ENCODE measurements at places on chromosomes 7 and 10.

DNA sequence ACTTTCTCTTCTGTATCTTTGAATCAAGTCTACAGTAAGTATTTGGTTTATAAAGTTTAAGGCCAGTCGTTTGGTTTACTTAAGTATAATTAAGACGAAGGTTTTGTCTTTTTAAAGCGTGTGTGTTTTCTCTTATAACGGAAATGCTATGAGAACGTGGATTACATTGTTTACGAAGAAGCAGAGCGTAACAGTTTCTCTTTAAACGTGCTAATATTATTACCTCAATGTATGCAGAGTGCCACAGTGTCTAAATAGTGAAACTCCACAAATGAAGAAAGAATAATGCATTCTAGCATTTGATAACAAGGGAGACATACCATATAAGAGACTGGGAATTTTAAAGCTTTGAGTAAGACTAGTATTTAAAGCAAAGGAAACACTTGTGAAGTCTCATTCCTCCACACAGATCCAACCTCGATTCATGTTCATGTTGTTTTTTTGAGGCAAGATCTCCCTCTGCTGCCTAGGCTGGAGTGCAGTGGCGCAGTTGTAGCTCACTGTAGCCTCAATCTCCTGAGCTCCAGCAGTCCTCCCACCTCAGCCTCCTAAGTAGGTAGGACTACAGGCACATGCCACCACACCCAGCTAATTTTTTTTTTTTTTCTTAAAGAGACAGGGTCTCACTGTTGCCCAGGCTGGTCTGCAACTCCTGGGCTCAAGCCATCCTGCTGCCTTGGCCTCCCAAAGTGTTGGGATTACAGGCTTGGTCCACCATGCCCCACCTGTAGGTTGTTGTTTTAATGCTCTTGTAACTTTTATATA, 75.1 kb downstream of the ANKRD61 start:
- no peak for DNase-seq

DNA sequence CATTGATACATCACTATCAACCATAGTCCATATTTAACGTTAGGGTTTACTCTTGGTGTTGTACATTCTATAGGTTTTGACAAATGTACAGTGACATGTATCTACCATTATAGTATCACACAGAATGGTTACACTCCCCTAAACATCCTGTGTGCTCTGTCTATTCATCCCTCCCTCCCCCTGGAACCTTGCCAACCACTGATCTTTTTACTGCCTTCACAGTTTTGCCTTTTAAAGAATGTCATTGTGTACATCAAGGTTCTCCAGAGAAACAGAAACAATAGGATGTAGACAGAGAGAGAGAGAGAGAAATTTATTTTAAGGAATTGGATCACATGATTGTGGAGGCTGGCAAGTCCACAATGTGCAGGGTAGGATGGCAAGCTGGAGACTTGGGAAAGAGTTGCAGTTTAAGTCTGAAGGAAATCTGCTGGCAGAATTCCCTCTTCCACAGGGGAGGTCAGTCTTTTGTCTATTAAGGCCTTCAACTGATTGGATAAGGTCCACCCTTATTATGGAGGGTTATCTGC, 45.1 kb upstream of the CCNJ start:
- DNase-seq: no peak

DNA sequence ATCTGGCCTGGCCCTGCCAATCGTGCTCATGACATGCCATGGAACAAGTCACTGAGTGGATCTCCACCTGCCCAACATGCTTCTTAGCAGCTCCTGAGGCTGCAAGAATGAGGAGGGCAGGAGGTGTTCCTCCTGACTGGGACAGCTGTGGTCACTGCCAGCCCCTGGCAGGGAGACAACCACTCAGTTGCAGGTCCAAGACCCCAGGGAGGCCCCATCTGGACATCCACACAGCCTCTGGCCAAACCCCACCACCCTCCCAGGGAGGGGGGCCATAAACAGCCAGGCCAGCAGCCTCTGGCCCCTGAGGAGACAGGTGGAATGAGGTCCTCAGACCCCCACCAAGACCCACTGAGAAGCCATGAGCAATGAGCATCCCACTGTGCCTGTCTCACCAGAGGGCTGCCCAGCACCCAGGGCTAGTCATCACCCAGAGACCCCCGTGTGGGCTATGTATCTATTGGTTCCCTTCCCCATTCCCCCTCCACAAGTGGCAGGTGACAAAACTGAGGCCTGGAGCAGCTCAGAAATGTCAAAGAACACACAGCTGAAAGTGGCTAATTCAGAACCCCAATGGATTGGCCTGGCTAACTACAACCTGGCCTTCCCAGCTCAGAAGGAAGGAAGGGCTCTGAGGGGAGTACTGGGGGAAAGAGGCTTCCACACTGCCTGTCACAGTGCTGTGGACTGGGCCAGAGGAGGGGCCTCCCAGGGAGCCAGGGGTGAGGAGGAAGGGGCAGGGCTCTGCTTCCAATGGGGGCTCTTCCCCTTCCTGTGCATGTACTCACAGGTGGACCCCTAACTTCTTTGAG, 3.0 kb downstream of the GPRIN2 start:
- no peak for DNase-seq

DNA sequence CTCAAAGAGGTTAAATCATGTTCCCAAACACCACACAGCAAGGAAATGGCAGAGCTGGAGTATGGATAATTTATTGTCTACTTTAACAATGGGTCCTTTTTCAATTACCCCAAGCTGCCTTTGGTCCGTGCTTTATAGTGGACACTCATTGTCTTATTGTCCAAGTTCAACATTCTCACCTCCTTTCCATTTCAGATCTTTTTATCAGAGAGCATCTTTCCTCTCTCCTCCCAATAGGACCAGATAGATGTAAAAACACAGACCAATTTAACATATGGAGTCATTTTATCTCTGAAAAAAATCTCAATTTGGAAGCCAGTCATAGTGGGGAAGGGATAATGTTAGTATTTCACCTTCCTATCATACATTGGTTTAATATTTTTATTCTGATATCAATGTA, 83.5 kb upstream of the WAC start:
- DNase-seq: no peak

- no peak for DNase-seq
These were observed 16.0 kb downstream of the FZD1 start for GRCh38 chr7:91280185-91280584.

DNA sequence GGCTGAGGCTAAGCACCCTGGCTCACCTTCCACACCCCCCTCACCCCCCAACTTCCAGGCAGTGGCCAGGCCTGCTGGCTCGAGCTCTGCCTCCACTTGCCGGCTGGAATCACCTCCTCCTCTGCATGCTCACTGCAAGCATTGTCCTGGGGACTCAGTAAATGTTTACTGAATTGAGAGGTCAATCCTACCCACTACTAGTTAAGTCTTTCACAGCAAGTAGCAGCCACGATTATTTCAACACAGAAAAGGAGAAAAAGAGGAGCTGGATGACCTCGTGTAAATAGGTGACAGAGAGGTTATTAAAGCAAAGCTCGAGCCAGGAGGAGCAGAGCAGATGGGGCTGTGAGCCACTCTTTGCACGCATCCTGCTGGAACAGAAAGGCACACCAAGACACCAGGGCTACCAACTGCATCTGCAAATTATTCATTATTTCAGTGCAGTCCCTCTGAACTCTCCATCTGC, 32.1 kb downstream of the HIPK2 start:
- DNase-seq: no peak

DNA sequence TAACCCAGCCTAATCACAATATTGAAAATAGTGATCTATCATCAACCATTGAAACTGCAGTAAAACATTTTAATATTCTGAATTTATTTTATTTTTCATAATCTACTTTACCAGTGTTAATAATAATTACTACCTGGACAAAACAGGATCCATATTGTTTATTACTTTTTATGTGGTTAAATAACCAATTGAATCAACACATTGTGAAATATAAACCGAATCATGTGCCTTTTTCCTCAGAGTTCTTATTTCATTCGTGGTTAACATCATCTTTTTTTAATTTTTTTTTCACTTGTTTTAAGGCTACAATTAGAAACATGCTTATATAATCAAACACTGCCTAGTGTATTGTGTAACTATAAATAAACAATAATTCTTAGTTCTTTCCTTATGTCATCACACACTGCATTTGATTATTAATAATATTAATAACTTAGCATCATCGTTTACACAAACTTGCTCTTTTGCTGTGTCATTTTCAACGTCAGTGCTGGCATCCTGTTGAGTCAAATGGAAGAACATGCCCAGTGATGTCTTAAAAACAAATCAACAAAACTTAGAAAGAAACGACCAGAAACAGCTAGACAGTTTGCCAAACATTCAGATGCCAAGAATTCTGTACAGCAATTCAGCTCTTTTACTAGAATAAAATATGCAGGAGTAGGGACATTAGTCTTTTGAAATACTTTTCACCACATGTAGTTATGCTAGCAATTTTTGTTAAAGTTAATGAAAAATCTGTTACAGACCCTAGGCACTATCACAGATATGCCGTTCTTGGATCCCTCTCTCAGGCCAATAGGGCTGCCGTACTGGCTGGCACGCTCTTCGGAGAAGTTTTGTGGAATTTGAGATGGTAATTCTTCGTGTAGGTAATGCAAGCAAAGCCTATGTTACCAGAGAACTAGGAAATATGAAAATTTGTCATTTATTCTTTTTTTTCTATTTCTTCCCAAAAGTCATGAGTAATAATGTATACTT, 330.4 kb upstream of the SEMA3A start:
- DNase-seq: no peak

DNA sequence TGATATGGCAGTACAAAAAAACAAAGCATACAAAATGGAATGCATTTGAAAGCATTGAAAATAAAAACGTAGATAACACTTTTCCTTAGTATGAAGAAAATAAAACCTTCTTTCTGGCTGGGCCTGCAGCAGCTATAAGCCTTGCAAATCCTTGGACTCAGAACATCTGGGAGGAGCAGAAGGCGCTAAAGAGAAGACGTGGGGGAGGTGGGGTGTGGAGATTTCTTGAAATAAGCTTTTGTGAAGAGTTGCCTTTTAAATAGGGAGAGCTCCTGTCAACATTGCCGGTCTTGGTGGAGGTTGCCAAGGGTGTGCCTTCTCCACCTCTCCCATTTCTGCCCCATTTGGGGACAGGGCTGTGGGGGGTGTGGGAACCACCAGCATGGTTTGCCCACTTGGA, 128.7 kb downstream of the TMEM178B start:
- DNase-seq: no peak

DNA sequence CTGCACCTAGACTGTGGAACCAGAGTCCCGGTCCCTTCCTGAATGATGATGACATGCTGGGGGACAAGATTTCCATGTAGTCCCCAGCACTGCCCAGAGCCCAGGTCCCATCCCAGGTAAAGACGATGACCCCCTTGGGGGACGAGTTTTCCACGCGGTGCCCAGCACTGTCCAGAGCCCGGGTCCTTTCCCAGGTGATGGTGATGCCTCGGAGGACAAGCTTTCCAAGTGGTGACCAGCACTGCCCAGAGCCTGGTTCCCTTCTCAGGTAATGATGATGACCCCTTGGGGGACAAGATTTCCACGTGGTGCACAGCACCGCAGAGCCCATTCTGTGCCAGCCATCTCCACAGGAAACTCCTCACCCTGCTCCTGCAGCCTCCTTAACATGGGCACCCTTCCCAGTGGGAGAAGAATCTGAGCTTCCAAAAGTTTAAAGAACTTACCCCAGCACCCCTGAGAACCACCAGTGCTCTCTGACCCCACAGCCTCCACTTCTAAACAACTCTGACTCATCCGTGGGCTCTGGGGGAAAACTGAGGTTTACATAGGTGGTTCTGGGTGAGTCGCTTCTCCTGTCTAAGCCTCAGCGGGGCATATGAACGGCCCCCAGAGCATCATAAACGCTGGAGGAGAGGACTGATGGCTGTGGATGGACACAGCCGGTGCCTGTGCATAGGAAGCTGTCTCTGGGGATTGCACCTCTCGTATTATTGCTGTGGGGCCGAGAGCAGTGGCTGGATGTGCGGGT, 233.2 kb downstream of the TCERG1L start:
- DNase-seq: no peak

DNA sequence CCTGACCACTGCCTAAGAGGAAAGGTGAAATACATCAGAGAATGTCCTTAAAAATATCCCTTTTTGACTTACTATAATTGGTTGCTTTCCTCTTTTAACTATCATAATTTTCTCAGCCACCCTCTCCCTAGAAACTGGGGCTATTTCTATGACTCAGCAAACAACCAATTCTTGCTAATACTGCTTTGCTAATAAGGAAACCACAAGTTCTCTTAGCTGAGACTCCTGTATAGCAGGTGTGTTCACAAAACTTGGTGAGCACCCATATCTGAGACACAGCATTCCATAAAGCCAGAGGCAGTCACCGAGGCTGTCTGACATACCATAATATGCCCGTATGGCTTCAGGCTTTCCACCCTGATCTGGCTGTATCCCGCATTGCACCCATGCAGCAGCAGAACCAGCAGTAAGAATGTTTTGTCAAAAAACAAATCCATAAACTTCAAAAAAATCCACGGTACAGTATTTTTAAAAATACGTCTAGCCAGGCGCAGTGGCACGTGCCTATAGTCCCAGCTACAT, 191.7 kb upstream of the C7orf33 start:
- no peak for DNase-seq

DNA sequence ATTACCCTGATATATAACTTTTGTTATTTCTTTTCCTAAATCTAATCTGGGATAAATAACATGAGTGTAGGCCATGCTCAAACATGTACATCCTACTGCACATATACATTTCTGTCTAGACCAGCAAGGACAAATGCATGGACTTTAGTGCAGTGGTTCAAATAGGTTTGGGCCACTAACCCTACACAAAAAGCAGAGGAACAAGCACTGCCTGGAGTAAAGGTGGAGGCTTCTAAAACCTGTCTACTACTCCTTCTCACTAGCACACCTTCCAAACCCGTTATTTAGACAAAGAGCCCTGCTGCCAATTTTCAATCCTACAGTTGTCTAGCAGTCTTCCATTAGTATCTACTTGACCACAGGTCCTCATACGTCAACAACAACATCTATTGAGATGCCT, 34.8 kb downstream of the SGCE start:
- DNase-seq: no peak

GRCh38 chr7:151204383-151205032, 5.8 kb downstream of the H2BK1 start:
- no peak for DNase-seq

GRCh38 chr10:125294109-125294508, 133.7 kb upstream of the CTBP2 start:
- DNase-seq: no peak

GRCh38 chr10:132465889-132466519, 69.0 kb downstream of the PWWP2B start:
- no peak for DNase-seq

- no peak for DNase-seq
These were observed 5.2 kb downstream of the GRIFIN start for GRCh38 chr7:2471022-2471329.

- DNase-seq: peak; percentile 62
These were observed 37.7 kb upstream of the IKZF1 start for GRCh38 chr7:50266635-50267386.
